CD4-positive, alpha-beta T cell treated with Interleukin-10 for 1 hour (primary cell): ENCODE measurements at places on chromosomes 5 and 9.

DNA sequence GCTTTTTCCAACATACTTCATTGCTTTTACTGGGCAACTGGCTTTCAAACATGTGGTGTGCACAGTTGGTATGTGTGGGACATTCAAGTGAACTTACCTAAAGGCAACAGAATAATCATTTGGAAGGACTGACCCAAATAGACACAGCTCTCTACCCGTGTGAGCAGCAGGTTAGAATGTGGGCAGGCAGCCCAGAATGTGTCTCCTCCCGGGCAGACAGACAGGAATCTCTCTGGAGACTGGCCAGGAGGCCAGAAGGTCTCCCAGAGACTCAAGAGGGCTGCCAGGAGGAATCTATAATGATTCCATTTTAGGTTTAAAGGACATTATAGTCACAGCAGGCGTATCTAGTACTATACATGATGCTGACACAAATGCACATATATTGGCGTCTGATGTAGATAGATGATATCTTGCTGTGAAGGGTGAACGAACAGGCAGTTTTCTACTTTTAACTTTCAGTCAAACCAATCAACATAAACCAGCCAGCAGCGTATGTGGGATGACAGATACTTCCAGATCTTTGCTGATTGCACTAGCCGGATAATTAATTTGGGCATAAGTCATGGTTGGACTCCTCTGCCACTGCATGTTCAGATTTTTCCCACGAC lies 297.4 kb upstream of the ZNF608 start:
- DNase-seq: no peak

DNA sequence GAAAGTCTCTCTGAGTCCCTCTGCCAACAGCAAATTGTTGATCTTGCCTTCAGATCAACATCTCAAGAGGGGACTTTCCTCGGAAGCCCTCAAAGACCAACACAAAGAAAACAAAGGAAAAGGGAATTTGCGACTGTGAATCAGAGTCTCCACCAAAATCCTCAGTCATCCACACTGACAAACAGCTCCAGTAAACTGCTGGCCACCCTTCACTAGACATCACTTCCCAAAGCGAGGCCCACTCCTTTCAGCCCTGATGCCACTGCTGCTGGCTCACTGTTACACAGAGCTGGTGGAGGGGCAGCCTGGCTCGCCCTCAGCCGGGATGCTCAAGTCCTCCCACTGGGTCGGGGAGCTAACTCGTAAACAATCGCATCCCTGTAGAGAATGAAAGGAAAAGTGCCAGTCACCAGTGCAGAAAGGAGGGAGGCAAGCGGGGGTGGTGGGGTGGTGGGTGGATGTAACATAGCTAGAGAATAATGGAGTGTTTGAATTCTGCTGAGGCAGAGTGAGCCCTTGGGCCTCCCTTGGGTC lies 1.3 kb downstream of the FGF1 start:
- DNase-seq: no peak

GRCh38 chr5:136038635-136039034 lies 9.8 kb downstream of the TGFBI start:
- DNase-seq: no peak

DNA sequence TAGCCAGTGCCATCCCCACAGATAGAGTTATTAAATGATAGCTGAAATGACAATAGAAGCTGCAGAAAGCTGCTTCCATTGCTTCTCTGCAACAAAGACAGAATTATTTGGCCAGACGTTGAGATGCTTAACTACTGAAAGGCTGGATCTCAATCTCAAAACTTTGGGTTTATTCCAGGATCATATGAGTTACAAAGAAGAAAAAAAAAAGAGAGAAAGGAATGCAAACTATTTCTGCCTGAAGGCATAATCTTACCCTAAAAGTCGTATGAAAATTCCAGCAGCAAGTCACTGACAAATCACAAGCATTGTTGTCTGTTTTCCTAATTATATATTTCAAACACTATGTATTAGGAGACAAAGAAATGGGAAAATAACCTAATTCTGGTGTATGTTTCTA lies 12.8 kb upstream of the TYRP1 start:
- no peak for DNase-seq

DNA sequence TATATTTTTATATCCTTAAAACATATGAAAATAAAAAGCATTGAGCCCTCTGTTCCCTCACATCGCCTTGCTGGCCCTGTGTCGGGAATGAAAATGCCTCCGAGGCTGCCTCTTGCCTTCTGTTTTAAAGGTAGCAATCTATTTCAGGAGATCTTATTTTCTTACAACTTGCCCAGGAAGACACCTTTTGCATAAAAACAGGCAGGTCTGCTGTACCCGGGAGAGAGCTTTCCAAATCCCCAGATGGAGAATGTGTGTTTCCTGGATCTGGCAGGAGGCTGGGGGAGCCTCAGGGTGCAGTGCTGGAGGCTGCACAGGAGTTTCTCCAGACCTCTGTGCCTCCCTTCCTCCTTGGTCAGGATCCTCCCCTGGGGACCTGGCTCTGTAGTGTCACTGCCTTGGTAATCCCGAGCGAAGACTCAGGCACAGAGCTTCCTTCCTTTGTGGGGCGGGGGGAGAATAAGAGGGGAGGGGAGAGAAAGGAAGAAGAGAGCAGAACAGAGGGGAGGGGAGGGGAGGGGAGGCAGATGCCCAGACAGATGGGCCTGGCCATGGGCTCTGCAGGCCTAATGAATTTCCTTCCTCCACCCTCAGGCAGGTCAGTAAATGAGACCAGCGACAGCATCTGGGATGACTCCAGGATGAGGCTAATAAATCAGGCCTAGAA lies 104.0 kb upstream of the BOD1 start:
- no peak for DNase-seq

DNA sequence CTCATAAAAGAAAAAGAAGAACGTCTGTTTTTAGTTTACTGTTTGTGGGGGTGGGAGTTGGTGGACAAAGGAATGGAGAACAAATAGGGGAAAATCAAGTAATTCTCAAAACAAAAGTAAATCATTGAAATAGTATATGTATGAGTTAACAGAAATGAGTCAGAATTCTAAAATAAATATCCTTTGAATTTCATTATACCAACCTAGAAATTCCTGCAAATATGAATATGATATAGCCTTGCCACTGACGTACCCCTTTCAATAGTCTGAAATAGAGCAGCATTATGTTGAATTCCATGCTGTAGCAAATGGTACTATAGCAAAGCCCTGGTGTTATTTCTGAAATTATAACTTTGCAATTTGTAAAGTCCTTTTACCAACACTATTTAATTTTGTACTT lies 29.6 kb upstream of the DTWD2 start:
- DNase-seq: no peak

DNA sequence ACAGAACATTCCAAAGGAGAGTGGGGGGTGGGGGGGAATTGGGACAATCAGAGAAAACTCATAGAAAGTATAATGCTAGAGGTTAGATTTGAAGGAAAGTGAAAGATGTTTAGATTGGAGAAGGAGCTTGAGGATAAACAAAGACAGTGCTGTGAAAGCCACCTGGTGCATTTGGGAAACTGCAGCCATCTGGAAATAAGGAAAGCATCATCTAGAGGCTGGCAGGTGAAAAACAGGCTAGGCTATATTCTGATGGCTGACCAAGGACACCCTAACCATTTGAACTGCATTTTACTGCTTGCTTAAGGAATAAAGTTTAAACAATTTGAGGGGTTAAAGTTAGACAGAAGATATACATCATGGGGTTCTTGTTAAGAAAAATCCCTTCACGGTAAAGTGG lies 296.4 kb downstream of the CETN3 start:
- no peak for DNase-seq

- DNase-seq: peak; percentile 52
These were observed at the start of gene CTSL for GRCh38 chr9:87725900-87726709. Gene CTSL, plus strand, starts transcription at chr9:87726119. Its CDS starts 1,485 bp downstream, at chr9:87727604.

- DNase-seq: no peak
These were observed 85.2 kb upstream of the ADAMTS2 start for GRCh38 chr5:179430193-179431175.

- DNase-seq: peak; percentile 50
These were observed 54.1 kb upstream of the FYB1 start for GRCh38 chr5:39273314-39273954.

DNA sequence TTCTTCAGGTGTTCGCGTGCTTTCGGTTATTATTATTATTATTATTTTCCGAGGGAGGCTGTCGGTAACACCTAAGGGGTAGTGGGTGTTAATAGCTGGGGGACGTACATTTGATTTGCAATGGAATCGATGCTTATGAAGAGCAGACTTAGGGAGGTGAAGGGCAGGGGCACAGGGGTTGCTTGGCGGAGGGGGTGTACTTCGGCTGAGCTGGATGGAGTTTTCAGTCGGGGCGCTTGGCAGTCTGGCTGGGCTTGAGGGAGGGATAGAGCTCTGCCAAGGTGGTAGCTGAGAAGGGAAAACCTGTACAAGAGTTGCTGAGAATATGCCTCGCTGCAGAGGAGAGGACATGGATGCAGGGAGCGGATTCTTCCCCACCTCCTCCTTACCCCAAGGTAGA lies 617 bp upstream of the PTPRD start:
- no peak for DNase-seq

- DNase-seq: peak; percentile 21
These were observed 142.3 kb downstream of the SMARCA2 start for GRCh38 chr9:2157277-2158110.

- DNase-seq: no peak
These were observed 519.6 kb downstream of the CYLC2 start for GRCh38 chr9:103514767-103515166.

- DNase-seq: no peak
These were observed 48.6 kb downstream of the SEMA4D start for GRCh38 chr9:89449261-89449671.
